ENCODE measurements at places on chromosomes 2 and 18. TPM values are rescaled to one million over a fixed set of nuclear protein-coding genes. Genes with fewer than 3 reads are reported as not detected.

DNA sequence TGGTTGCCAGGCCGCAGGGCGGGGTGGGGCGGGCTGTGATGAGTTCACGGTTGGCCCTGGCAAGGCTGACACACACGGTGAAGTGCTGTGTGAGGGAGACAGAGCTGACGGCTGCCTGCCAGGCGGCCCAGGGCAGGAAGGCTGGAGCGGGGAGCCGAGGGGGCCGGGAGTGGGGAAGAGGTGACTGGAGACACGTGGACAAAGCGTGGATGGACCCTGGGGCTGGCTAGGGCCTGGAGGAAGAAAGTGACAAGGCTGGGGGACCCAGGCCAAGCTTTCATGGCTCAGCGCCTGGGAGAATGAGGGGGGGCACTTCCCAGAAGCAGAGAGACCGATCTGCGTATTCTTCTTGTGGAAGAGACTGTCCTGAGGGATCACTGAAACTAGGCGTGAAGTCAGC, 123.2 kb downstream of the DYSF start:
- no peaks in the 10 kb centered on the region for H3K27me3 ChIP-seq
- H3K27ac ChIP-seq = no peak overlapping the region
- no peak for DNase-seq

DNA sequence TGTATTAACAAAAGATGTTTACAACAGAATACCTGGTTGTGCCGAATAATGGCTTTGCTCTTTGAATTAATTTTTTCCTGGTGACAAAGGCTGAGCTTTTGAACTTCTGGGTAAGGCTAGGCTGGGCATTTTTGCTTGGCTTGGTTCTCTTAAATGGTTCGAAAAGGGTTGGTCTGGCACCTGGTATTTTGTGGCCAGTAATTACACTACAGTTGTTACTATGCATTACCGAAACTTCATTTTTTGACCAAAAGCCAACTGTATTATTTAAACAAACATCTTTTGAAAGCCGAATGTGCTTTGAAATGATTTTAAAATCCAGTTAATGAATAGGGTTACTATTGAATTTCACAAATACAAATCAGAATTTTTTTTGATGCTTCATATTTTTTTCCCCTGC, 19.4 kb upstream of the NFE2L2 start:
- no peaks in the 10 kb centered on the region for H3K36me3 ChIP-seq
- no peak overlapping the region for H3K4me3 ChIP-seq
- no peaks in the 10 kb centered on the region for H3K27me3 ChIP-seq
- H3K4me1 ChIP-seq = no peaks in the 10 kb centered on the region
- H3K27ac ChIP-seq = no peak overlapping the region

GRCh38 chr18:43596105-43596712, 318.9 kb upstream of the SYT4 start:
- DNase-seq = no peak
- H3K27me3 ChIP-seq = no peaks in the 10 kb centered on the region
- no peak overlapping the region for H3K27ac ChIP-seq
- no peaks in the 10 kb centered on the region for H3K36me3 ChIP-seq
- no peaks in the 10 kb centered on the region for H3K4me1 ChIP-seq

- no peaks in the 10 kb centered on the region for H3K36me3 ChIP-seq
- H3K27ac ChIP-seq = no peak overlapping the region
- no peaks in the 10 kb centered on the region for H3K27me3 ChIP-seq
- H3K4me3 ChIP-seq = no peak overlapping the region
- no peak for DNase-seq
- peaks cover 20% of the 10 kb centered on the region for H3K4me1 ChIP-seq
These were observed 57.6 kb downstream of the NPAS2 start for GRCh38 chr2:100877555-100877954.

GRCh38 chr2:114472246-114472645, 29.8 kb downstream of the DPP10 start:
- no peak overlapping the region for H3K4me3 ChIP-seq
- no peak overlapping the region for H3K27ac ChIP-seq
- H3K4me1 ChIP-seq = no peaks in the 10 kb centered on the region
- H3K27me3 ChIP-seq = no peaks in the 10 kb centered on the region

Gene CCDC74A
- total RNA-seq = 13.6 TPM

Gene KYNU
- 0.22 TPM for total RNA-seq
